CD4-positive, alpha-beta T cell treated with Interleukin-6 for 4 hours (primary cell): ENCODE measurements at places on chromosomes 5 and 9.

DNA sequence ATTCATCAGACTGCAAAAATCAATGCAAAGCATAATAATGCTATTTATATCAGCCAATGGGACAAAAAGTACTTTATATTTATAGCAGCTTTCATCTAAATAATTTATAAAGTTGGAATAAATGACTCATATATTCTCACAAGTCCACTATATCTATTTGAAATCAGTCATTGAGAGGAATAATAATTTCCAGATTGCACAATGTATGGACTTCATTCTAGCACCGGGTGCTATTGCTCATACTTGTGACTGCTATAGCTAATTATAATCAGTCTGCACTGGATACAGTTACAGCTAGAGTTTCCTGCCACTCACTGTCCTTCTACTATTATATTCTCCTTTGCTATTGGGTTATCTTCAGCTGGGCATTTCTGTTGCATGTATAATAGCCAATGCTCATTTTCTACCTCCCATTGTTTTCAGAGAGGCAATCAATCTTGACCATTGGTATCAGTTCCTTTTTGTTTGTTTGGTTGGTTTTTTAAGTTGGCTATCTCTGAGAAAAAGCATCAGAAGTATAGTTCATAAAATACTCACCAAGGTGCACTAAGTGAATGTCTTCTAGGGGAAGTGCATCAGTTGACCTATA lies 1.9 kb downstream of the CDH18 start:
- DNase-seq = no peak

DNA sequence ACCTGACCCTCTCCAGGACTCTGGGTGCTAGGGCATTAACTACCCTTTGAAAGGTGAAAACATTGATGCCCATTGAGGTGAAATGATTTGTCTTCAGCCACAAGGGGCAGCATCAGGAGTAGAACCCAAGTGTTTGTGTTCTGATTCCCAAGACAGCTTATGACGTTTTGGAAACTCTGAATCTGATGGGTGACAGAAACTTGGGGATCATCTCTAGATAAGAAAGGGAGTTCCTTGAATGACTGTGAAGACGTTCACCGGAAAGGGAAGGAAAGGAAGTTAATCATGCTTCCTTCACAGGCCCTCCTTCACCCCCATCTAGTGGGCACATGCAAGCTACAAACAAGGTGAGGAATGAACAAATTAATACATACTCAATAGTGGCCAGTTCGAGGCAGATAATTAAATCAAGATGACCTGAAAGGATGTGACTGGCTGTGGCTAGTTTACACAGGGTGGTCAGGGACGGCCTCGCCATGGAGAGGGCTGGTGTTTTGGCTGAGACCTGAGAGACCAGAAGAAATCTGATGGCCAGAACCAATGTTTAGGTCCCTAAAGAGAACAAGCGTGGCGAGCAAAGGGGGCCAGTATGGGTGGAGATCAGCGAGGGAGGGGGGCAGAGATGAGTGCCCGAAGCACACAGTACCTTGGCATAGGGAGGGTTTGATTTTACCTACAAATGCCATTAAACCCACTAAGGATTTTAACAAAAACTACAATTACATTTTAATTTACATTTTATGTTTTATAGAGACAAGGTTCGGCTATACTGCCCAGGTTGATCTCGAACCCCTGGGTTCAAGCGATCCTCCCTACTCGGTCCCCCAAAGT lies 937 bp upstream of the SLC26A2 start:
- peak; percentile 44 for DNase-seq

DNA sequence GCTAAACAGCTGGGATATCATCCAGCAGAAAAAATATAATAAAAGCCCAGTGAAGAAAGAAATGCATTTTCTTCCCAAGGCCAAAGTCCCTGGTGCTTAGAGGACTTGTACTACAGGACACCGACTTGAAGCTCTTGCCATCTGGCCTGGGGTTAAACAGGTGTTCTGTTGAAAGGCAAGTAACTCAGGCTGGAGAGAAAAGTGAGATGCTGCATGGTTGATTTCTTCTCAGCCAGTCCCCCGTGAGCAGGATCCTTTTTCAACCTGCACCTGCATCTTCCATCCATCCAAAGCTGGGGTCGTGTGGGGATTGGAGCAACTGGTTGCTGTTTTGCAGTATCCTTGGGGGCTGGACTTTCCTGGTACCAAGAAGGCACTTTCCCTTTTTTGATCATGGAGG lies 146.1 kb upstream of the RPS23 start:
- DNase-seq = no peak

- no peak for DNase-seq
Observed at GRCh38 chr5:134637116-134637721, 4.6 kb upstream of the SAR1B start.

DNA sequence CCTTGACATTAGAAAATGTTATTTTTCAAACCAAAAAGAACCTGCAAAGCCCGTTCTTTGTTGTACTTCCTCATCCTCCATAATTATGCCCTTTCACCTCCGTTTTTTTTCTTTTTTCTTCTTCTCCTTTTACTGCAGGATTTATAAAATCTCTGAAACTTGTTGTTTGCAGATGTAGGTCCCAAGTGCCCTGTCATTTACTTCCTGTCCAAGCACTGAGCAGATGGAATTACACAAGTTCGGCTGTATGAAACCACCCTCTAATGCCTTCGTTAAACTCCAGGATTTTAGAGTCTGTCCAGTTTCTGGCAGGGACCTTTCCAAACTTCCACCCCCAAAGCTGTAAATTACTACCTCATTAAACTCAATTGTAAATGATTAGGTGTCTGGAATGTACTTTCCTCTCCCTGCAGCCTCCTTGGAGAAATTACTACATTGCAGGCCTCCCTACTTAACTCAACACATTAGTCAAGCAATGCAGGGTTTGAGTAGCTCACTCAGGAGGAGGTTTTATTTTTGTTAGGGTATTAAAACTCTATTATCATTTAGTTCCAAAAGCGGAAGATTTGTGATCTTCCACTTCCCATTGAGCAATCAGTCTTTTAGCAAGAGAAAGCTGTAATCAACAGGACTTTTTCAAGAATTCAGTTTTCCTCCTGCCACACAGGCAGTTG lies 125.6 kb upstream of the LPAR1 start:
- no peak for DNase-seq

GRCh38 chr9:90665072-90665471 lies 22.4 kb upstream of the DIRAS2 start:
- DNase-seq = no peak

- DNase-seq = no peak
Observed at GRCh38 chr9:132451276-132451675, 41.3 kb downstream of the CFAP77 start.

DNA sequence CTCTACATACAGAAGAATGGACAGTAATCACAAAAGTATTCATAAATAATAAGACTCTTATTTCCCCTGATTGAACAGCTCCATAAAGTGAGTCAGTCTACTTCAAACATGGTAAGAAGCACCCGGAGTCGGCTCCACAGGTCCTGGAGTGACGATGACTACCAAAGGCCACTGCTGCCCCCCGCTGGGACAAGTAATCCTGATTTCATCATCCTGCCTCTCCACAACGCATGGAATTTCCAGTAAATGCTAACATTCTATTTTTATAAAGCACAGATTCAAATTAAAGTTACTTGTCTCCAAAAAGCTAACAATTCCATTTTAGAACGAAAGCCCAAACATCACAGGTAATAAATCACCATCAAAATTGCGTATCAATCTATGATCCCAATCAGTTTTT lies 16.2 kb downstream of the ATPSCKMT start:
- no peak for DNase-seq

DNA sequence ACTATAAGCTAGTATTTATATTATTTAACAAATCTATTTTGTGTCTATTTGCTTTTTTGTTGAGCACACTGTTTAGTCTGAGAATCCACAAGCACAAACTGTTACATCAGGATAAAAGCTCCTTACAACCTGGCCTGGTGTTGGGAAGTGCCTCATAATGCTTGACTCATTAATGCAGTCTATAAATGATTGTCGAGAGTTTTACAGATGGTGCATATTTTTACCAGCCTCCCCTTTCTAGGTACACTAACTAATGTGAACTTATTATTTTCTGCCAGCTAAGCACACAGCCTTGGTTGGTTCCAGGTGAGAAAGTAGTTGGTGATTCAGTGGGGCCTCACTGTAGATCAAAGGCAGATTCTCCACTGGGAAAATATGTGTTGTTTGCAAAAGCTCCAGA lies 151.0 kb upstream of the ADAMTS16 start:
- DNase-seq = no peak

- no peak for DNase-seq
Observed at GRCh38 chr5:158943569-158943968, 156.1 kb downstream of the EBF1 start.

GRCh38 chr5:148965511-148966265 lies 97.2 kb downstream of the SH3TC2 start:
- DNase-seq = no peak

DNA sequence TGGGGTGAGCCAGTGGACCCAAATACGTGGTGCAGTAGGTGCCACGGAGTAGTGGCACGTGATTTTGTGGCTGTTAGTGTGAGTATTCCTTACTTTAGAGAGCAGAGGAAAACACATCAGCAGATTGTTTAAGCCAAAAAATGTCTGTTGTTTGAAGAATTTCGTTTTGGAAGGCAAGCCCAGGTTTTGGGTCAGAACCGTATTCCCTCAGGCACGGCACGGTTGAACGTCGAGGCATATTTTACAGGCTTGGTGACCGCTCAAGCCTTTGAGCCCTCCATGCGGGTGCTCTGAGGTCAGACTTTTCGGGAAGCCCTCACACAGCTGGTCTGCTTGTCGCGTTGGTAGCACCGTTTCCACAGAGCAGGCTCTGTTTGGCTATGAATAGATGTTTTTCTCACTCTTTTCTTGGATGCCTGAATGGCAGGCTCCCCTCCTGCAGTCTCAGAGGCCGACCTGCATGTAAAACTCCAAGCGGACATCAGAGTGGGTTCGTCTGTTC lies 27.2 kb downstream of the NEK6 start:
- DNase-seq = no peak

DNA sequence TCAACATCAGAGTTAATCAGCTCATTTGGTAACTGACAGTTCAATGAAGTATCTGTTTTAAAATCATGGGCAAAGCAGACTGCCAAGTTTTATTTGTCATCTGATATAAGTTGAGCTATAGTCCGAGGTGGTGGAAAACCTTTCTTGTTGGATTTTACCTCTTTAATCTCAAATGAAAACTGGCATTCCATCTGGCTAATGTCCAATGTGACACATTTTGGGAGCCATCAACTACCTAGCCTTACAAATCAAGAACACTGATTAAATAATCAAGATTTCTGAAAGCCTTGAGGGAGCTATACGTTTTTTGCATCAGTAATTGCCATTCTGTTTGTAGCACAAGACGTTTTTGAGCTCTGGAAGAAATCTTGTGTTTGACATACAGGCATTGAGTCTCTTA lies 1380.5 kb upstream of the WWC1 start:
- no peak for DNase-seq

GRCh38 chr5:71894091-71894490 lies 175.0 kb downstream of the CARTPT start:
- no peak for DNase-seq

- no peak for DNase-seq
Observed at GRCh38 chr5:116306846-116307245, 222.0 kb downstream of the COMMD10 start.

GRCh38 chr5:176337913-176338312 lies 23.7 kb downstream of the KIAA1191 start:
- DNase-seq = no peak

- DNase-seq = no peak
Observed at GRCh38 chr5:58149345-58149744, 310.5 kb downstream of the PLK2 start.

GRCh38 chr9:13137426-13137825 lies 142.1 kb downstream of the MPDZ start:
- no peak for DNase-seq

DNA sequence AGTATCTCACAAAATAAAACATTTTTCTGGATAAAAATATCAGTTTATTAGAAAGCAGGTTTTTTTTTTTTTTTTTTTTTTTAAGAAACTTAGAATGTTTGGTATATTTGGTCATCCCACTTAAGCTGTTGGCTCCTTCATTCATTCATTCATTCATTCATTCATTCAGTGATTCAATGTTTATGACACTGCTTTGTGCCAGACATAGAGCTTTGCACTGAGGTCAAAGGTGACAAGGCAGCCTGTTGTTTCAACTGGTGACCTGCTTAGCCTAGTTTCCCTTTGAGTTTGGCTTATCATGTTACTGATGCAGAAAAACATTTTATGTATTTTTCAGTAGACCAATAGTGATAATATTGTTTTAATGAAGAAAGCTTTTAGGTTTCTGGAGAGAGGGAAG lies 23.5 kb downstream of the CPEB4 start:
- no peak for DNase-seq

DNA sequence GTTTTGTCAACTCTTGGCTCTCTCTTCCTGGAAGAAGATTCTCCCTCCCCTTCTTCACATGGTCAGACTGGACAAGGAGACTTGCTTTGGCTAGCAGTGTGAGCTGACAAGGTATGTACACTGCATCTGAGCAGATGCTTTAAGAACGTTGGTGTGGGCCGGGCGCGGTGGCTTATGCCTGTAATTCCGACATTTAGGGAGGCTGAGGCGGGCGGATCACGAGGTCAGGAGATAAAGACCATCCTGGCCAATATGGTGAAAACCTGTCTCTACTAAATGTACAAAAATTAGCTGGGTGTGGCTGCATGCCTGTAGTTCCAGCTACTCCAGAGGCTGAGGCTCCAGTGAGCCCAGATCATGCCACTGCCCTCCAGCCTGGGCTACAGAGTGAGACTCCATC lies 26.4 kb upstream of the SEMA5A start:
- no peak for DNase-seq

GRCh38 chr5:95697781-95698681 lies 15.2 kb upstream of the SPATA9 start:
- DNase-seq = no peak

- no peak for DNase-seq
Observed at GRCh38 chr5:3678801-3679200, 83.2 kb downstream of the IRX1 start.

DNA sequence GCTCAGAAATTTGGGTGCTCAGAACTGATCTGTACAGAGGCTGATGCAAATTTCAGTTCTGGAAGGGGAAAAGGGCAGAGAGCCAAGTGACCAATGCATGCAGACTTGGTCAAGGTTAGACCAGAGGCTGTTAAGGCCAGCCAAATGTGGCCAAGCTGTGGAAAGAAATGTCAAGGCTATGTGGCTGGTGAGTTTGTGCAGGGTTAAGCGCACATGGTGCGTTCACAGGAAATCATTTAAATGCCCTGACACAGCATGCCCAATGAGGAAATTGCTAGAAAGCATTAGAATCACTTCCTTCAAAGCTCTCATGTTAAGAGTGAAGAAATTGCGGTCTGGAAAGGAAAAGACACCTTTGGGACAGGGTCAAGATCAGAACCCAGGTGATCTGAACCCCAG lies 58.0 kb downstream of the PTPN3 start:
- DNase-seq = no peak

GRCh38 chr9:90141723-90142122 lies 500.9 kb downstream of the DIRAS2 start:
- no peak for DNase-seq

DNA sequence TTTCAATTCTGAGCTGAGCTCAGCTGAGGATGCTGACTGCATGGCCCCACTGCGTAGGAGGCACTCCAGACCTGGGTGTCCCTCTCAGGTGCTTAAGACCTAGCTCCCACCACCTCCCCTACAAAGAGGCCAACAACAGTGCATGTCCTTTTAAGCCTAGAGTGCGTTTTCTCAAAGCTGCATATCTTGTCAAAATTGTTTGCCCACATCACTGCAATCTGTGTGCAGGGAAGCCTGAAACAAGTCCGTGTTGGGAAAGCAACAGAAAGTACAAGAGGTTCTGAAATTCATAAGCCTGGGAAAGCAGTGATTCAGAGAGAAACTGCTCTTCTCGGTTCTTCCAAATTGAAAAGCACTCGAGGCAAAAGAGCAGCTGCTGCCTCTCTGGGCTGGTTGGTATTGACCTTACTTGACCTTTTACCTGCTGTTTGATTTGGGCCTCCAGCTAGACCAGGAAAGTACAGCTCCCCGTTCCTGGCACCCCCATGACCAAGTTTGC lies 238.4 kb downstream of the NR2F1-AS1 start:
- DNase-seq = no peak
